ENCODE measurements at places on chromosomes 1 and 21.
A peak's percentile ranks its signal among the peaks of the same experiment; 100 is the strongest.

DNA sequence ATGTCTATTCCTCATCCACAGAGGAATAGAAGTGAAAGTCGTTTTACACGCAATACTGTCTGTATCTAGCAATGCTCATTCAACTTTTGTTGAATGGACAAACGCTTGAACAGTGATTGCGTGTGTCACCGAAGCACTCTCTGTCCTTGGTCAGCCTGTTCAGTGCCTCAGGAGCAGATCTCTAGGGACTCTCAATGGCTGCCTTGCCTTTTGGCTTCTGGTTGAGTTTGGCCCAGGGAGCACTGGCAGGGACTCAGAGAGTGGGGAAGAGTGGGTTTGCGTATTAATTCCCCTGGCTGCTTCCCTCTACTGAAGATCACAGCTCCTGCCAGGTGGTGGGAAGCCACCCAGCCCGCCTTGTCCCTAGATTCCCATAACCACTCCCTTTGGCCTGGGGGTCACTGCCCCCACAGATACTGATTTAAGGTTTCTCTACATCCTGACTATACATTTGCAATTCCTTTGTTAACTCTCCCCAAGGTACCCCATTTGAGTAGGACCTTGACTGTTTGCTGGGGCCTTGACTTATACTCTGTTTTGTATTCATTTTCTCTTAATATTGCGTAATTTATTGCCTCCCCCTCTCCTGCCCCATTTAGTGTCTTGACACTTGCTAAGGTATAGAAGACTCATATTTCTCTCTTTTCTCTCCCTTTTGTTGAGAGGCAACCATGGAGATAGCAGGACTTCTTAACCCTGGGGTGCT, 61.7 kb upstream of the USP24 start:
- no peak for DNase-seq

GRCh38 chr1:9230869-9231533, 3.6 kb upstream of the H6PD start:
- no peak for DNase-seq

- no peak for DNase-seq
These were observed 46.7 kb upstream of the MAN1A2 start for GRCh38 chr1:117320515-117320914.

DNA sequence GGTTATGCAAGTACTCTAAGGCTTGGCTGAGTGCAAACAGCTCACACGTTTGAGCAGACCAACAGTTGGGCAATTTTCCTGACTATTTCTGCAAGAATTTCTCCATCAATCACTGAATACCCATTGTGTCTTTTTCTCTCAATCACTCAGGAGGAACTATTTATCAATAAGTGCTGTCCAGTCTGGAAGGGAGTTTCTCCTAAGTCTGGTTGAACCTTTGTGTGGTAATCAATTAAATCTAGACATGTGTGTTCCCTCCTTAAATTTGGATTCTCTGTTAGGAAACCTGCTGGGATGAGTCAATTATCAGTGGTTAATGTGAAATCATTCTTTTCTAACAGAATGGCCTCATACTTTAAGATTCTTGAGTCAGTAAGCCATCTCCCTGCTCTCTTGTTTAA, 6.8 kb upstream of the AADACL3 start:
- no peak for DNase-seq

- no peak for DNase-seq
These were observed 26.1 kb downstream of the SLC19A1 start for GRCh38 chr21:45516071-45516670.

GRCh38 chr1:68111519-68112436, 61.4 kb upstream of the DIRAS3 start:
- peak; percentile 97 for DNase-seq

DNA sequence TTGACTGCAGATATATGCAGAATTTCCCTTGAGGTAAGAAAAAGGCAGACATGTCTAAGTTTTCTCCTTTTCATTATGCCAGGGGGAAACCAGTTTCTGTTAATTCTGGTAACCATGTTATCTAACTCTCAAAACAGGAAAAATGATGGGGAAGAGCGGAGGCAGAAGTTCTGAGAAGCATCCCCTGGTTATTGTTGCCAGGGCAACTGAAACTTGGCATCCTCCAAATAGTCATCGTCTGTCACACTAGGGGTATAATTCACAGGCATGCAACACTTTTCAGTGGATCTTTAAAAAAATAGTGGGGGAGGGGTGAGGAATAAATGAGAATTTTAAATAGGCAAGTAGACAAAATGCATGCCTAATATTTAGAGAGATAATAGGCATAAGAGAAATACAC, 715.3 kb upstream of the CXADR start:
- peak; percentile 29 for DNase-seq

- DNase-seq: peak; percentile 17
These were observed 116.8 kb downstream of the TOMM20 start for GRCh38 chr1:235011599-235012435.

- DNase-seq: no peak
These were observed 430.1 kb upstream of the PTBP2 start for GRCh38 chr1:96291468-96291867.

DNA sequence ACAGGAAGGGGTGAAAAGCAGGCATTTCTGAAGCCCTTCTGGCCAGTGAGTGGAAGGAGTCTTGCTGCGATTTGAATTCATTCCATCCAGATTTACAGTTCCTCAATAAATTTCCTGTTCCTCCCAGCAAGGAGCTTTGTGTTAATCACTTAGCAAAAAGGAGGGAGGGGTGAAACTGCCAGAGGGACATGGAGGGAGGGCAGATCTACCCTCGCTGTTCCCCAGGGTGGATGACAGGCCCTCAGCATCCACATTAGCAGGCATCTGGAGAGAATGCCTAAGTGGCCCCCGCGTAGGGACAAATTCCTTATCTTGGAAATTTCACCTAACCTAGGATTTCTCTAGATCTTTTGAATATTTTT, 1.2 kb downstream of the ETV3 start:
- DNase-seq: no peak

DNA sequence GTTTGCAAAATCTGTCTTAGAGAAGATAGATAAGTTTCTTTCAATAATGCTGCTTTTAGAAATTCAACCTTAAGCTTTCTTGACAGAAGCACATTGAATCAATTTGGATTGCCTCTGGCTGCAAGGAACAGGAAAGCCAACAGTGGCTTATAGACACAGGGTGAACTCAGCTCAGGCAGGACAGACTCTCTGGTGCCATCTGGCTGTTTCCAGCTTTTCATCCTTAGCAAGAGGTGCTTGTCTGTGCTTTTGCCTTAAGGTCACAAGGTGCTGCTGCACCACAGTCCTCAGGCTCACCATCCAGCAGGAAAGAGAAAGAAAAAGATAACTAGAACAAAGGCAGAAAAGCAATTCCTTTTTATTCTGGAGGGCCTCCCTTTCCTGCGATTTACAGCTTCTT, 93.7 kb upstream of the ETS2 start:
- peak; percentile 19 for DNase-seq
